ENCODE measurements at places on chromosomes 12 and 14.

- no peak for DNase-seq
Observed at GRCh38 chr12:49902399-49903350, 1.0 kb downstream of the FAIM2 start.

DNA sequence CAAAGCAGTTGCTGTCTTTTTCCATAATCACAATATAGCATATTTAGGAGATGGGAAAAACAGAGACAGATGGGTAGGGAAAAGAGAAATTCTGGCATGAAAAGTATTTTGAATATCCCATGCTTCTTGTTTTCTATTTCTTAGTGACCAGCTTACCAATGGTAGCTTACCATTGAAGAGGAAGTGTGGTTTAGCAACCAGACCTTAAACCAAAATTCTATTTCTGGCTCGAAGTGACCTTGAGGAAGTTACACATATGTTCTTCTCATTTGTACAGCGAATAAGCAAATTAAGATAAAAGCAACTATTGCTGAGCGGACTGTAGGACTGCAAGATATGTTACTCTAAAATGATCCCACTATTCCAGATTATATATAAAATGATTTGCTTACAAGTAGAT lies 82.9 kb downstream of the FGD4 start:
- DNase-seq: no peak

DNA sequence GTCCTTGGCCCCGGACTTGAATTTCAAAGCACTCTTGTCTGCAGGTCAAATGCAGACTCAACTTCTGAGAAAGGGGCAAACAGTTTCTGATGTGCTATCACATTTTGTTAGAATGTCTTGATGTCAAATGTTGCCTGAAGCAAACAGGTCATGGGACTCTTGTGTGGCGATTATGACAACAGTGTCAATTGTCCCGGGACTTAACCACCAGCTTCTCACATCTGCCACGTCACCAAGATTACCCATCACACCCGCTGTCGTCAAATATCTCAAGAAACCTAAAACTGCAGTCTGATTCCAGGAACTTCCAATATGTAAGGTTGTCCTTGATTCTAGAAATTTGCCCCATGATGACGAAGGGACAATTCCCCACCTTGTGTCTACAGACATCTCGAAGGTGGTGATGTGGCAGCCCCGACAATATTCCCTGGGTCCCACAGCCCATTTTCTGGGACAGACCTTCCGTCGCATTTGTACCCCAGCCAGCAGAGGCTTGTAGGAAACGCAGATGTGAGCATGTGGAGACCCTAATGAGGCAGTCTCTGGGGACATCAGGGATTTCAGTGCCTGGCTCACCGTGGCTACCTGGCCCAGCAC lies 21.3 kb downstream of the LRTM2 start:
- DNase-seq: no peak

GRCh38 chr12:130031571-130032189 lies 127.9 kb upstream of the TMEM132D start:
- peak; percentile 19 for DNase-seq

DNA sequence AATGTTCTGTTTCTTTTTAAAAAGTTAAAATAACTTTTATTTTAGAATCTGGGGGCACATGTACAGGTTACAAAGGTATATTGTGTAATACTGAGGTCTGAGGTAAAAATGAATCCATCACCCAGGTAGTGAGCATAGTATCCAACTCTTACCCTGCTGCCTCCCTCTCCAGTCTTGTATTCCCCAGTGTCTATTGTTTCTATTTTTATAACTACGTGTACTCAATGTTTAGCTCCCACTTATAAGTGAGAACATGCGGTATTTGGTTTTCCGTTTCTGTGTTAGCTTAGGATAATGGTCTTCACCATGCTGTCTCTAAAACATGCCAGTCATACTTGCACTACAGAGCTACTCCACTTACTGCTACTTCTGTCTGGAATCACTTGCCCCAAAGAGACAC lies 8.4 kb downstream of the FBXO33 start:
- no peak for DNase-seq

GRCh38 chr14:64778104-64778754 lies 74.0 kb downstream of the PLEKHG3 start:
- DNase-seq: no peak

GRCh38 chr14:72518809-72519377 lies 375.0 kb downstream of the DPF3 start:
- peak; percentile 41 for DNase-seq

- DNase-seq: no peak
Observed at GRCh38 chr12:27177706-27178105, 66.4 kb upstream of the STK38L start.

GRCh38 chr12:102879144-102879763 lies 37.8 kb downstream of the PAH start:
- DNase-seq: no peak

- DNase-seq: no peak
Observed at GRCh38 chr14:77322951-77323350, 2.1 kb downstream of the GSTZ1 start.

DNA sequence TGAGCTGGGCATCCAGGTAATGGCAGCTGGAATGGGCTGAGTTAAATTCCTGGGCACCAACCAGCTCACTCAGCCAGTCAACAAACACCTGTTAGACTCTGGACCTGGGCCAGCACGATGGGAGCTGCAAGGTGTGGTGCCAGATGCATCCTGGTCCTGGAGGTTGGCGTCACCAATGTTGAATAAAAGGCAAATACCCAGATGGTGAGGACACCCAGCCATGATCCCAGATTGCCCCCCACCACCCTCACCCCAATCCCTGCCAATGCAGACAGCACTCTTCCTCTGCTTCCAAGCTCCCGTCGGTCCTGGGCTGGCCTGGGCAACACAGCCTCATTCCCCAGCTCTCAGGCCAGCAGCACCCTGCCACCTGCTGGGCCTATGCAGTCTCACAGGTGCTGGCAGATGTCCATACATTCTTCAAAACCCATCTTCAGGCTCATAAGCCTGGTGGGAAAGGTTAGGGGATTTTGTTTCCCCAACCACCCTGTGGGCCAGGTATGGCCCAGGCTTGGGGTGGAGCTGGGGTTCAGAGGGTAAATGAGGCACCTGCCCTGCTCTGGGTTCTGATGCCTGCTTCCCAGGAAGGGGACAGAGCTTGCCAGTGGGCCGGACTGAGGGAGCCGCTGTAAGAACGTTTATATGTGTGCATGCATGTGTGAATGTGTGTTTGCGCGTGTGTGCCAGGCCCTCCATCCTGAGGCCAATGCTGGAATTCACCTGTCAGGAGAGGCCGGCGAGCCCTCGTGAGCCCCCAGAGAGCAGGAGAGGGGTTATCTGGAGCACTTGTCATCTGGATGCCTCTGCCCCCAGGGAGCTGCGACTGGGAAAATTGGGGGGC lies 58.0 kb downstream of the LGMN start:
- DNase-seq: no peak

DNA sequence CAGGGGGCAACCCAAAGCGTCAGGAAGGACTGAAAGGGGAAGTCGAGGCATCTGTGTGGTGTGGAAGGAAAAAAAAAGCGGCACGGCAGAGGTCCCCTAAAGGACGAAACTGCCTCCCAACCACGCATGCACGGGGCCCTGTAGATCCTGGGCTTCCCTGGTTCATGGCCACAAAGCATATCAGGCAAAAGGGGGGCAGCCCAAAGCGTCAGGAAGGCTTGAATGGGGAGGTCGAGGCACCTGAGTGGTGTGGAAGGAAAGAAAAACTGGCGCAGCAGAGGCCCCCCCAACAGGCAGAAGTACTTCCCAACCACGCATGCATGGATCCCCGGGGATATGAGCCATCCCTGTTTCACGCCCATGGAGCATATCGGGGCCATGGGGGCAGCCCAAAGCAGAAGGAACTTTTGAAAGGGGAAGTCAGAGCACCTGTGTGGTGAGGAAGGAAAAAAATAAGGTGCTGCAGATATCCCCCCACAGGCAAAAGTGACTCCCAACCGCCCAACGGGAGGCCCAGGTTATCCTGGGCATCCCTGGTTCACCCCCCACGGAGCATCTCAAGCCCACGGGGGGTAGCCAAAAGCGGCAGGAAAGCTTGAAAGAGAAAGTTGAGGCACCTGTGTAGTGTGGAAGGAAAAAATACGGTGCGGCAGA lies 581.2 kb downstream of the ALG10 start:
- no peak for DNase-seq

- DNase-seq: no peak
Observed at GRCh38 chr12:131499864-131500190, 211.1 kb upstream of the SFSWAP start.

DNA sequence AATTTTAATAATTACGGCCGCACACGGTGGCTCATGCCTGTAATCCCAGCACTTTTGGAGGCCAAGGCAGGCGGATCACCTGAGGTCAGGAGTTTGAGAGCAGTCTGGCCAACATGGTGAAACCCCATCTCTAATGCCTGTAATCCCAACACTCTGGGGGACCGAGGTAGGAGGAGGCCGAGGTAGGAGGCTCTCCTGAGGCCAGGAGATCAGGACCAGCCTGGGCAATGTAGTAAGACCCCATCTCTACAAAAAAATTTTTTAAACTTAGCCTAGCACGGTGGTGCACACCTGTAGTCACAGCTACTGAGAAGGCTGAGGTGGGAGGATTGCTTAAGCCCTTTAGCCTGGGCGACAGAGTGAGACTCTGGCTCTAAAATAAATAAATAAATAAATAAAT lies 5.6 kb upstream of the CFAP73 start:
- no peak for DNase-seq

GRCh38 chr12:102503056-102503681 lies 22.8 kb upstream of the IGF1 start:
- no peak for DNase-seq

GRCh38 chr14:58607131-58607951 lies 30.4 kb upstream of the DACT1 start:
- no peak for DNase-seq

DNA sequence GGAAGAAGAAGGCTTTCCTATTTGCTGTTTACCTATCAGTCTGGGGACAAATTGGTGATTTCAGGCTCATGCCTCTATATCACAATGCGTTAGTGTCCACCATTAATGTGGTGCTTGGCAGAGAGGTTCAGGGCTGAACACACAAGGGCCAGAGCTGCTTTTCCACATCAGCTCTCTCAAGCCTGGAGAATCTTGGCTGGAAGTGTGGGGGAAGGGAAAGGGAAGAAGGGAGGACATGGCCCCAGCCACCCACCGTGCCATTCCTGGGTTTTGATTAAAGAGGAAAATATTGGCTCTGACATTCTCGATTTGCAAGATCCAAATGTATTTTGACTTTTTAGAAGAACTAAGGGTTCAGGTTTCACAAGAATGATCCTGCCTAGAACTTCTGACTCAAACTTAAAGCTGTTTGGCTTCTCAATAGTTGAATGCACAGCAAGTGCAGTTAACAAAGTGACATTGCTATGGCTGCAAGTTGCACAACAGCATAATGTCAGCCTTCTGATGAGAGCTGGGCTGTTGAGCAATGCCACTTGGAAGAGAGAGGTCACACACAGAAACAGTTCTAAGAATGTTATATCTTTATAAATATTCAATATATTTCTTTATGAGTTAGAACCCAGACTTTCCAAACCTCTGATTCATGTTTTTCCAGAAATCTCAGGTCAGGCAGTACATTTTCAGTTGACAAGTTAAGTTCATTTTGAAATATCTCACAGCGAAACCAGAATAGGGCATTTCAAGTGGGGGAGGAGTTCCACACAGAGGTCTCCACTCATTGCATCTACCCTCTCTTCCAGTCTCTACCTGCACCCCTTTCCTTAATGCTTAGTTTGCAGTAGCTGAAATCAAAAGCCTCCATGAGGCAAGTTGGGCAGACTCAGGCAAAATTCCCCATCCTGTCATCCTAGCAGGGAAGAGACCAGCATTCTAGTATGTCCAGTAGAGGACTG lies 25.3 kb downstream of the IGF1 start:
- DNase-seq: no peak

DNA sequence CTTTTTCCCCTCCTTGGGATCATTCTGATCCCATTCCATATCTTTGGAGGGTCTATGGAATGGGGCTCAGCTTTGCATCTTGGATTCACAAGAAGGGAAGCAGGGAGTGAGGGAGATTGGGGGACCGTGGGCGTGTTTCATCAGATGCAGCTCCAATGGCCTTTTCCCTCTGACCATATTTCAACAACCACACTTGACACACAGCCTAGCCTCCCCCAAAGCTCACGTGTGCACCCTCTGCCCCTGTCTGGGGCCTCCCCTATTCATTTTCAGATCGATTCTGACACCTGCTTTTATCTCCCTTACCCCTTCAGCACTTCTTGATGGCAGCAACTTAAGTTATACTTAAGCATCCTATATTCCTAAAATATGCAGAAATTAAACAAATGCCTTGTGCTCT lies 126.6 kb downstream of the CHST11 start:
- DNase-seq: no peak

DNA sequence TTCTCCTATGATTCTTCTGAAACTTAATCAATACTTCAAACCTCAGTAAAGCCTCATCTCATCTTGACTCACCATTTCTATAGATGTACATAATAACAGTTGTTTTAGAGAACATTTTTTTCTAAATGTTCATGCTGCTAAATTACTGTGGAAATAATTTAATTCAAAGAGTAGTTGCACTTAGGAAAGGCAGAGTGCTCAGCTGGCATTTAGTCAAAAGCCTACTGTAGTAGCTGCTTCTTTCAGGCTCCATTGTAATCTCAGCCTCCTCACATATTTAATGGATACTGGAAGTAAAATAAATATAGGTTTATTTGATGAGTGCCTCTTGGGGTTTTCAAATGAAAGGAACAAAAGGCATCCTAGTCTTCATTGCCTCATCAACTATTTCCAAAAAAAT lies 325.0 kb downstream of the CCER1 start:
- no peak for DNase-seq

- DNase-seq: no peak
Observed at GRCh38 chr14:105197211-105197641, 16.1 kb upstream of the NUDT14 start.

GRCh38 chr14:49553892-49554291 lies 32.3 kb downstream of the RPS29 start:
- DNase-seq: no peak

- DNase-seq: no peak
Observed at GRCh38 chr12:3030821-3031429, 46.3 kb upstream of the TSPAN9 start.

DNA sequence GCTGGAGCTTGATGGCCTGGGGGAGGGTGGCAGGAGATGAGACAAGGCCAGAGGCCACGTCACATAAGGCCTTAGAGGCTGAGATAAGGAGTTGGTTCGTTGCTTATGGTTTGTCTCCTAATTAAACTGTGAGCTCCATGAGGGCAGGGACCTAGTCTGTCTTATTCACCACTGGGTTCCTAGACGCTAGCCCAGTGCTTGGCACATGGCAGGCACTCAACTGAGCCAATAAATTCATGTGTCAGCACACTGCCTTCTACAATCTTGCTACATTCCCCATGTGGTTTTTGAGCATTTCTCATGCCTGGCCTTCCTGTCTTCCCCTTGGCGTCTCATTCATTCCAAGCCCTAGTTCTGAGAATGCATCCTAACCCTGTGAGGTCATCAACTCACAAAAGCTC lies 92.5 kb upstream of the MED13L start:
- DNase-seq: no peak
